Activated CD8-positive, alpha-beta T cell treated with anti-CD3 and anti-CD28 coated beads, Interleukin-2, amount 10 ng/mL, durations not matched to agents 7 days and 5 days (primary cell): ENCODE measurements at places on chromosomes 16 and 17.
A peak's percentile ranks its signal among the peaks of the same experiment; 100 is the strongest.

GRCh38 chr17:48335858-48336500 is 94.0 kb downstream of the SKAP1 start:
- no peak overlapping the region for H3K4me3 ChIP-seq
- H3K4me1 ChIP-seq = peaks cover 5% of the 10 kb centered on the region
- no peak for DNase-seq
- H3K27ac ChIP-seq = no peak overlapping the region

DNA sequence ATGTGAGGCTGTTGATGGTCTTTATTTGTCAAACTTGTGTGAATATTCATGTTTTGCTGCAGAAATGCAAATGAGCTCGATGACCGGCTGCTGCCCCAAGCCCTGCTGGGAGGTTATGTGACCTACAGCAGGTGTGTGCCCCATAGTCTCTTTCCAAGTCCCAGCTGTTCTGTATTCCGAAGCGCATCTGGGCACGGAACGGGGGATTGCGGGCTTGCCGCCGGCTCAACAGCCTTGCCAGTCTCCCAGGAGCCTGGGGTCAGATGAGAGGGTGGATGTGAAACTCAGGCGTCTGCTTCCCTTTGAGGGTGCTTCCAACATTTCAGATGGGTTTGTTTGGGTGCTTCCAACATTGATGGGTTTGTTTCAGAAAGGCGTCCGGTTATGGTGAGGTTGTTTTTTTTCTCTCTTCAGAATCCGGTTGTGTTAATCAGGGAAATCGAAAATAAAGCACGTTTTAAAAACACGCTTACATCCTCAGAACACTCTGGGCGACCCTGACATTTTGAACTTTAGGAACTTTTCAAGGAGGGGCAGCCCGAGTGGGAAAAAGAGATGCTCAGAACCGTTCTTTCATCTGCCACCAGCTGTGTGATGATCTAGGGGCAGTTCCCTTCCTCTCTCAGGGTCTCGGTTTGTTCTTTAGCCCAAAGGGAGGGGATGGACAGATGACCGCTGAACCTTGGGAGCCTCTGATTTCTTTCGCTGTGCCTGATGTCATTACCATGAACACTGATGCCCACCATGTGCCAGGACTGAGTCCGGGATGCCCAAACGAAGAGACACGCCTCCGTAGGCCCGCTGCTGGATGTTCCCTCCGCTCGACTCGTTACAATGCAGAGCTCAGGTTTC is 47.8 kb upstream of the AMZ2 start:
- DNase-seq = peak; percentile 30
- H3K36me3 ChIP-seq = no peaks in the 10 kb centered on the region
- H3K4me1 ChIP-seq = peaks cover 57% of the 10 kb centered on the region
- peak overlapping the region; percentile 71 for H3K4me3 ChIP-seq
- peak overlapping the region; percentile 39 for H3K27ac ChIP-seq

- no peaks in the 10 kb centered on the region for H3K27me3 ChIP-seq
- DNase-seq = no peak
- H3K27ac ChIP-seq = no peak overlapping the region
- no peak overlapping the region for H3K4me3 ChIP-seq
Observed at GRCh38 chr16:2450975-2451381, 8.9 kb upstream of the TEDC2 start.

- no peak overlapping the region for H3K4me3 ChIP-seq
- DNase-seq = no peak
- no peak overlapping the region for H3K27ac ChIP-seq
- peaks cover 9% of the 10 kb centered on the region for H3K4me1 ChIP-seq
Observed at GRCh38 chr17:76642994-76643393, 563 bp downstream of the ST6GALNAC1 start.

DNA sequence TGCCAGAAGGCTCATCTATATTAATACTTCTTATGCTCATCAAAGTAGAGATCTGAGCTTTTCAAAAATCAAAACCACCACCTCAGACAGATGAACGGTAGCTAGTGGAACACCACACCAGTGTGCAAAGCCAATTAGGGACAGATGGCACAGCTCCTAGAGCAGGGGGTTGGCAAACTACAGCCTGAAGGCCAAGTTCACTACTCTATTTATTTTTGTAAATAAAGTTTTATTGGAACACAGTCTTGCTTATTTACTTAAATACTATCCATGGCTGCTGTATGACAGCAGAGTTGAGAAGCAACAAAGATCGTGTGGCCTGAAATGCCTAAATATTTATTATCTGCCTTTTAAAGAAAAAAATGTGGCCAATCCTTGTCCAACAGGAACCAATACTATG is 56.8 kb downstream of the AMFR start:
- no peak overlapping the region for H3K27ac ChIP-seq
- H3K4me1 ChIP-seq = peaks cover 15% of the 10 kb centered on the region
- DNase-seq = no peak
- H3K4me3 ChIP-seq = no peak overlapping the region
- no peaks in the 10 kb centered on the region for H3K27me3 ChIP-seq

DNA sequence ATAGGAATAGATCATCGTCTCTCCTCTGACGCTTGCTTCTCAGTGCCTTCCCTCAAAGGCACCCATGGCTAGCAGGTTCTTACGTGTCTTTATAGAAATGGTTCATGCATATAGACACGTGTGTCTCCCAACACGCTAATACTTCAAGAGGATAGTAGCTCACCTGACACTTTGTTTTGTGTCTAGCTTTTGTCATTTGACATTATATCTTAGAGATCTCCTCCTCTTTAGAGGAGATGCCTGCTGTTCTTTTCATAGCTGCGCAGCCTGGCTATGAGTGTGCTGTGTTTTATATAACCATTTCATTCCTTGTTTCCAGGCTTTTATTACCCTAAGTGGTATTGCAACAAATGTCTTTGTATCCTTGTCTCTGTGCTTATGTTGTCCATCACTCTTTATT is 411.7 kb downstream of the CPPED1 start:
- no peak overlapping the region for H3K4me3 ChIP-seq
- no peaks in the 10 kb centered on the region for H3K36me3 ChIP-seq
- H3K27me3 ChIP-seq = no peaks in the 10 kb centered on the region
- H3K27ac ChIP-seq = no peak overlapping the region
- DNase-seq = no peak

- H3K4me1 ChIP-seq = peaks cover 24% of the 10 kb centered on the region
- H3K27ac ChIP-seq = no peak overlapping the region
- H3K27me3 ChIP-seq = peaks cover 27% of the 10 kb centered on the region
- H3K36me3 ChIP-seq = no peaks in the 10 kb centered on the region
Observed at GRCh38 chr17:6551356-6551755, 5.0 kb downstream of the PITPNM3 start.

DNA sequence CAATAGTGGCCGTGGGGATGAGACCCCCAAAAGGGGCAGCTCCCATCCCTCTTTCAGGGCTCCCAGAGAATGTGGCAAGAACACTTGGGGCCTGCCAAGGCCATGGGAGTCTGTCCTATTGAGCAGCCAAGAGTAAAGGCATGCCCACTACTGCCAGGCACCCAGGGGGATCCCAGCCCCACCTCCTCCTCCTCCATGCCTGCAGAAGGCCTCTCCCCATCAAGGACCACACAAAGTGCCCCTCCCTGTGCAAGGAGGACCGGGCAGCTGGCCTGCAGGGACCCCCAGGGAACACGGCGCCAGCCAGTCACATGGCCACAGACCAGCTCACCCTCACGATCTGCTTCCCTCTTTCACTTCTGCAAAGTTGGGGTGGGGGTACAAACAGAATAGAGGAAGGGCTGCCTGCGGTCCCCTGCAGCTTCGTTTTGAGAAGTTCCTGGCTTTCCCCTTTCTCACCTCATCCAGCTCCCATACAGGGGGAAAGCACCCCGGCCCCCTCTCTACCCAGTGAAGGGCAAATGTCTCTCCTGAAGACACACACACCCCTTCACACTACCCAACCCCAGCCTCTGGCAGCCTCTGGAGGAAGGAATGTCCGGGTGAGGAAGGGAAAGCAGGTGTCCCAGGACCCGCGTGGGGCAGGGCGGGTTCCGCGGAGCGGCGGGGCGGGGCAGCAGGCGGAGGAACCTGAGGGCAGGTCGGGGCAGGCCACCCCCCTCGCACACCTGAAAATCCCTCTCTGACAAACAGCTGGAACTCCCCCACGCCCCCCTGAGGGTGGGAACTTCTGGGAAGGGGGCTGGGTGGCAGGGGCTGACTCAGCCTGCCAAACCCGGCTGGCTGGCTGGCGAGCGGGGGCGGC is 2.0 kb downstream of the PPP1R9B start:
- H3K36me3 ChIP-seq = peaks cover 49% of the 10 kb centered on the region
- peaks cover 55% of the 10 kb centered on the region for H3K4me1 ChIP-seq
- no peaks in the 10 kb centered on the region for H3K27me3 ChIP-seq
- peak overlapping the region; percentile 95 for H3K4me3 ChIP-seq

DNA sequence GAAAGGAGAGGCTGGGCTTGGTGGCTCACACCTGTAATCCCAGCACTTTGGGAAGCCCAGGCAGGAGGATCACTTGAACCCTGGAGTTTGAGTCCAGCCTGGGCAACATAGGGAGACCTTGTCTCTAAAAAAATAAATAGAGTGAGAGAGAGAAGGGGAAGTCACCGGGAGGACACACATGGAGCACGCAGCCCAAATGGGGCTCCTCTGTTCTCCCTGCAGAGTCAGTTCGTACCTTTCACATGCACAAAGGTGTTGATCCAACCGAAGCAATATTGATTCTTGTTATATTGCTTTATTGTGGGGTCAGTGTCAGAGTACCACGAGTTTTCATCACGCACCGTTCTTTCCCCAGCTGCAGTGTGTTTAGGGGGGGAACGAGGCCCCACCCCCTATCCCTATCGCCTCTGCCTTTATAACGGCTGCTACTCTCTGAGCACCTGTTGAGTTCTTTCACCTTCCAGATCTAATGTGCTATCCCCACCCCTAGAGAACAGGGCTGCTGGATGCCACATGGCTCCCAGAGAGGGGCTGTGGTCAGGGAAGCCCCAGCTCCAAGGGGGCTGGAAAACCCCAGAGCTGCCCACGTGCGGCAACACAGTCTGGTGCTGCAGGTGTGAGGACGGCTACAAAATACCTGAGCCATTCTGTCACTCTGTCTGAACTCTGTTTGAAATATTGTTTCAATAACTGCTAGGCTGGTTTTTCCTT is 1.0 kb upstream of the TMEM235 start:
- DNase-seq = no peak
- H3K36me3 ChIP-seq = peaks cover 4% of the 10 kb centered on the region
- H3K4me1 ChIP-seq = peaks cover 5% of the 10 kb centered on the region
- no peak overlapping the region for H3K4me3 ChIP-seq
- H3K27me3 ChIP-seq = peaks cover 31% of the 10 kb centered on the region

GRCh38 chr17:3667366-3668278 is 756 bp downstream of the TAX1BP3 start:
- peaks cover 13% of the 10 kb centered on the region for H3K36me3 ChIP-seq
- peaks cover 23% of the 10 kb centered on the region for H3K4me1 ChIP-seq
- no peaks in the 10 kb centered on the region for H3K27me3 ChIP-seq
- DNase-seq = peak; percentile 30
- peak overlapping the region; percentile 91 for H3K4me3 ChIP-seq
- no peak overlapping the region for H3K27ac ChIP-seq

DNA sequence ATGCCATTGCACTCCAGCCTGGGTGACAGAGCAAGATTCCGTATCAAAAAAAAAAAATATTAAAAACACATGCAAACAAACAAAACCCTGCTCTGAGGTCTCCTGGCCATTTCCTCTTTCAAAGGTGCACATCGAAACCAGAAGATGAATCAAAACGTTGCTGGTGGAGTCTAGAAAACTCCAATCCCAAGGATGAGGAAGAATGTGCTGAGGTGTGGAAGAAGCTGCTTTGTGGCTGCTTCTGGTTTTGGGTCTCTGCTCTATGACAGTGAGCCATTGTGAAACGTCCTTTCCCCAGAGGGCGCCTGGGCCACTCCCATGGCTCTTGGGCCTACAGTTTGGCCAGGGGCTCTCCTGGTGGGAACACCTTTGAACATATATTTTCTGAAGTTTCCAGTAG is 112.6 kb downstream of the IRF8 start:
- no peak for DNase-seq
- no peak overlapping the region for H3K27ac ChIP-seq

- H3K36me3 ChIP-seq = peaks cover 22% of the 10 kb centered on the region
- H3K27me3 ChIP-seq = no peaks in the 10 kb centered on the region
- H3K4me1 ChIP-seq = peaks cover 47% of the 10 kb centered on the region
- no peak overlapping the region for H3K4me3 ChIP-seq
Observed at GRCh38 chr17:59752446-59752845, 45.0 kb downstream of the VMP1 start.

- H3K27me3 ChIP-seq = no peaks in the 10 kb centered on the region
- DNase-seq = no peak
- no peak overlapping the region for H3K4me3 ChIP-seq
Observed at GRCh38 chr16:88881007-88881615, 14.7 kb upstream of the PABPN1L start.

DNA sequence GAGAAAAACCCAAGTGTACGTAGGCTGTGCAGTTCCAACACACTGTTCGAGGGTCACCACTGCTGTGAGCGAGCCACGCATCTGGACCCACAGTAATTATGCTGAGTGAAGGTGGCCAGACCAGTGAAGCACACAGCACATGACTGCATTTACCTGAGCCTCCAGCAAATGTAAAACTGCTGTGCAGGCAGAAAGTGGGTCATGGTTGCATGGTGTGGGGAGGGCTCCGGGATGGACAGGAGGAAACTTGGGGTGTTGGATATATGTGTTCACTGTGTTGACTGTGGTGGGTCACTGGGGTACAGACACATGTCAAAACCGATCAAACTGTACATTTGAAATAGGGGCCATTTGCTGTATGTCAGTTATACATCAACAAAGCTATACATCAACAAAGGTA is 78.7 kb upstream of the METRNL start:
- H3K36me3 ChIP-seq = peaks cover 30% of the 10 kb centered on the region
- H3K27ac ChIP-seq = no peak overlapping the region
- H3K4me1 ChIP-seq = no peaks in the 10 kb centered on the region
- no peaks in the 10 kb centered on the region for H3K27me3 ChIP-seq
- no peak for DNase-seq
- H3K4me3 ChIP-seq = no peak overlapping the region

- no peak for DNase-seq
- H3K4me1 ChIP-seq = peaks cover 9% of the 10 kb centered on the region
- H3K27me3 ChIP-seq = no peaks in the 10 kb centered on the region
- no peak overlapping the region for H3K27ac ChIP-seq
- H3K36me3 ChIP-seq = no peaks in the 10 kb centered on the region
Observed at GRCh38 chr16:58264007-58264406, 30.8 kb downstream of the PRSS54 start.

DNA sequence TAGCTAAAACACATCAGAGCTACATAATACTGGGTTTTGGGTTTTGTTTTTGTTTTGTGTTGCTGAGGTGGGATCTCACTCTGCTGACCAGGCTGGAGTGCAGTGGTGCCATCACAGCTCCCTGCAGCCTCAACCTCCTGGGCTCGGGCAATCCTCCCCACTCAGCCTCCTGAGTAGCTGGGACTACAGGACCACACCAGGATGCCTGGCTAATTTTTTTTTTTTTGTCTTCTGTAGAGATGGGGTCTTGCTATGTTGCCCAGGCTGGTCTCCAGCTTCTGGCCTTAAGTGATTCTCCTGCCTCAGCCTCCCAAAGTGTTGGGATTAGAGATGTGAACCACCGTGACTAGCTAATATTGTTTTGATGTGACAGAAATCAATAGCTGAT is 6.2 kb downstream of the MEAK7 start:
- peaks cover 3% of the 10 kb centered on the region for H3K4me1 ChIP-seq
- no peaks in the 10 kb centered on the region for H3K27me3 ChIP-seq
- H3K36me3 ChIP-seq = peaks cover 67% of the 10 kb centered on the region
- H3K4me3 ChIP-seq = no peak overlapping the region
- H3K27ac ChIP-seq = no peak overlapping the region

GRCh38 chr16:77679901-77680300 is 42.4 kb upstream of the NUDT7 start:
- H3K27me3 ChIP-seq = peaks cover 2% of the 10 kb centered on the region
- no peaks in the 10 kb centered on the region for H3K4me1 ChIP-seq
- H3K27ac ChIP-seq = no peak overlapping the region
- no peaks in the 10 kb centered on the region for H3K36me3 ChIP-seq
- no peak overlapping the region for H3K4me3 ChIP-seq
- DNase-seq = no peak

GRCh38 chr16:53614346-53614745 is 89.3 kb downstream of the RPGRIP1L start:
- H3K36me3 ChIP-seq = no peaks in the 10 kb centered on the region
- no peaks in the 10 kb centered on the region for H3K27me3 ChIP-seq
- DNase-seq = no peak
- H3K27ac ChIP-seq = no peak overlapping the region
- H3K4me1 ChIP-seq = no peaks in the 10 kb centered on the region
